ENCODE measurements at places on chromosomes 6 and 20.

- no peak for DNase-seq
These were observed 341.2 kb upstream of the MAP3K7 start for GRCh38 chr6:90928051-90928450.

- DNase-seq: no peak
These were observed 142.5 kb upstream of the ARG1 start for GRCh38 chr6:131430531-131430930.

- DNase-seq: no peak
These were observed 60.1 kb upstream of the FRMD1 start for GRCh38 chr6:168139121-168139520.

DNA sequence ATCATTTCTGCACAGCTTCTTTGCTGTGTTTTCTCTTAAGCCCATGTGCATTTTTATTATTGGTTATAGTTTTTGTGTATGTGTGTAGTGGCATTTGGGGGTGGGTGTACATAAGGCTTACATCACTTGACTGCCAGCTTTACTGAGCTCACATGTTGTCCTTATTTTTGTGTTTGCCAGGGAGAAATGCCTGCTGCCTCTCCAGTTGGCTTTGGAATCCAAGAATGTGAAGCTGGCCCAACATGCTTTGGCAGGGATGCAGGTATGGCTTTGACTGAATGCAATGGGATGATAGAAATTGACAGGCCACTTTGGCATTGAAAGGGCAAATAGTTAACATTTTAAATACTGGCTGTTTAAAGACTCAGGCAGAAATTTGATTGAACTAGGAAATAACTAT, 11.4 kb downstream of the PBOV1 start:
- DNase-seq: no peak

GRCh38 chr20:49612127-49612738, 44.3 kb upstream of the PTGIS start:
- DNase-seq: no peak

- DNase-seq: no peak
These were observed 501.2 kb downstream of the MMUT start for GRCh38 chr6:48961781-48962415.

Measured in stimulated activated CD8-positive, alpha-beta memory T cell treated with anti-CD3 and anti-CD28 coated beads, Interleukin-2, amount 100 ng/mL, for 48 hours (primary cell).